ENCODE measurements at places on chromosomes 3 and 15.
A peak's percentile ranks its signal among the peaks of the same experiment; 100 is the strongest.

GRCh38 chr3:17023006-17023664, 138.4 kb downstream of the PLCL2 start:
- DNase-seq = peak; percentile 26

DNA sequence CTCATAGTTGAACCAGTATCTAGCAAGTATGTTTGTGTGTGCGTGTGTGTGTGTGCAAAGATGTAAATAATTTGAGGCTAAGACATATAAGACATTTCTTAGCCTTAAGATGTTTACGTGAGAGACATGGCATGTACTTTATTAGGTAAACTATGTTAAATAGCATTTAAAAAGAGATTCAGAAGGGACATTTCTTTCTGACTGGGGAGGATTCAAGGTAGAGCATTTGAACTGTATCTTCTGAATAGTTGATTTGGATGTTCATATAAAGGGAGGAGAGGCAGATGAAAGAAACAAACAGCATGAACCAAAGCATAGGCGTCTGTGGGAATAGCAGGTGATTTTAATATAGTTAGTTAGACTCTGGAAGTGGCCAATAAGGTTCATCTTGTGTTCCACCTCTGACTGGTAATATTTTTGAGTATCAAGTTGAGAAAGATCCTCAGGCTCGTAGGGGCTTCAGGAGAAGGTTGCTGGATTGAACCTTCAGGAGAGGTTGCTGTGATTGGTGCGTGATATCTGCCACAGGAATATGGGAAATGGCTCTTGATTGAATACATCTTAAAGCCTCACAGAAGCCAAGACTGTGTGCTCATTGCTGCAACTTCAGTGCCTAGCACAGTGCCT, 12.6 kb downstream of the NFKBIZ start:
- no peak for DNase-seq

DNA sequence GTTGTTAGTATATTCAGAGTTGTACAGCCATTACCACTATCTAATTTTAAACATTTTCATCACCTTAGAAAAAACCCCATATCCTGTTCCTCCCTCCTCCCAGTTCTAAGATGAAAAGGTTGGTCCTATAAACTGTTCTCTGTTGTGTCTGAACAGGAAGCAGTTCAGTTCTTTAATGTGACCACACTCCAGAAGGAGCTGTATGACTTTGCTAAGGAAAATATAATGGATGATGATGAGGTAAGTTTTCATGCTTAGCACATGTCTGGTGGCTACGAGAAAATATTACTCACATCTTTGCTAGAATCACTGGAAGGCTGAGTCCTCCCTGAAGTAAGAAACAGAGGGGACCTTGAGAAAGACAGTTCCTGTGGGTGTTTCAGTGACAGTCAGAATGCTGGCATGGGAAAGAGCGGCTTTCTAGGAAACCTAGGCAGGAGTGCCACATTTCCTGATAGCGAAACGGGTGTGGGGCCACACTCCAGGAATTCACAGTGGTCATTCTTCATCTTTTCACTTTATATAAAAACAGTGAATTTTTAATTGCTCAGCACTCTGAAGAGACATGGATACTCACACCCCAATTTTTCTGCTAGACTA, 20.3 kb downstream of the CRTAP start:
- DNase-seq = no peak

DNA sequence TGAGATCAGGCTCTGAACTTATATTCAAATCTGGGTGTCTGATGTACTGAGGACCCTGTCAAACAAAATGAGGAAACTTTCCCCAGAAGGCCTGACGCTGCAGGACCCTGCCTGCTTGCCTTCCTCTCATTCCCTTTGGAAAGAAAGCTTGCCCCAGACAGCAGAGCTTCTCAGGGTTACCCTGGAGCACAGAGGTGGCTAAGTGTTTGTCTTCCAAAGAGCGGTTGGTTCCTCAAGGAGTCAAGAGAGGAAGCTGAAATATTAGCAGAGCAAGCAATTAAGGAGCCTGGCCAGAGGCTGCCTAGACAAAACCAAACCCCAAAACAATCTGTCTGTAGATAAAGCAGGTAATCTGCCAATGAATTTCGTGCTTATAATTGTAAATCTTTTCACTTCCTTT, 175.3 kb downstream of the NR1D2 start:
- no peak for DNase-seq

- no peak for DNase-seq
These were observed 45.3 kb downstream of the BFSP2 start for GRCh38 chr3:133445108-133445507.

GRCh38 chr15:50911621-50912020, 3.1 kb downstream of the AP4E1 start:
- DNase-seq = no peak

DNA sequence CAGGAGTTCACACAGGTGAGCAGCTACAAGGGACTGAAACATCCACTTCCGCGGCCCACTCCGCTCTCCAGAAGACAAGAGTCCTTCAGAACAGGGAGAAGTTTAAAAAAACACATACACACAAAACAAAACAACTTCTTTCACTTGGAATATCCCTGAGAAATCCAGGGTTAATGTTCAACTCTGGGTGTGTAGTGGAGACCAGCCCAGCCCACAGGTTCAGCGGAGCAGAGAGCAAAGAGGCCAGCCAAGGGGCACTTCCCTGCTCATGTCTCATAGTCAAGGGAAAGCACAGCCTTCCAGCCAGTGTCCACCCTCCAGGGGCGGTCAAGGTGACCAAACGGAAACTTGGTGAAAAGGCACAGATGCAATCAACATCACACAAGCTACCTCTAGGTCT, 41.6 kb downstream of the WNT5A start:
- no peak for DNase-seq

DNA sequence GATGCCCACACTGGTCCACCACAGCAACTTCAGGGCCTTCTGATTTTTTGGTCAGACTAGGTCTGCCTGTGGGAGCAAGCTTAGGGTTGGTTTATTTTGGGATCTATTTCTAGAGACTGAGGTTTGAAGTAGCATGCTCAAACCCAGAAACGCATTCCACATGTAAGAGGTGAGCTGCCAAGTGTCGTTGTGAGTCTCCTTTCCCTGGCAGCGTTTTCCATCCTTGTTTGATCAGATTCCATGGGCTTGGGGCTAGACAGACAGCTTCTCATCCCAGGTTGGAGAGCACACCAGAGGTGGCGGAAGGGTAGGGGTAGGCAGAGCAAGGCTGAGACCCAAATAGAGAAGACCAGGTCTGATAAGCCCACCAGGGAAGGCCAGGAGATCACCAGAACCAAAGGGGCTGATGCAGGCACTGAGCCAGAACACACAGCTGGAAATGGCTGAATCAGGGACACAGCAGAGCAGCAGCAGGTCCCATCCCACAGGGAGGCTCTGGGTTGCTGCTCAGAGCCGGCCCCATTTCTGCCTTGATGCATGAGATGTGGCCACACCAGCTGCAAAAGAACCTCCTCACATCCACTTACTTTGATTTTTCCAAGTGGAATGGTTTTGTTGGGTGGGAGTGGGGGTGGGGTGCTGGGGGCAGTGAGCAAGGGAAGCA, 186.8 kb downstream of the THSD4 start:
- DNase-seq = no peak

DNA sequence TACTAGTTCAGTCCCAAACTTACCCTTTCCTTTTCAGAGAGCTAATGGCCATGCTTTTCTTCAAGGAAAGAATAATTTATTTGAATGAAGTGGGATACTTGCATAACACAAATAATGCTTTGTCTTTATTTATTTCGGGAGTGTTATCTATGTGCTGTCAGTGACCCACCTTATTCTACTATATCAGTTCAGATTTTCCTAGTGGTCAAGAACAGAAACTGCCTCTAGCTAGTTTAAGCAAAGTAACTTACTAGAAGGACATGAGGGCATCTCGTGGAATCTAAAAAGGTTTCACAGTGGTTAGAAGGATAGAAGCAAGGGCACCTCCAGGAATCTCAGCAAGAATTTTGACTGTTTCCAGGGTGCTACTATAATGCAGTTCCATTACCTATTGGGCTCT, 3.8 kb upstream of the TIMMDC1 start:
- DNase-seq = no peak

GRCh38 chr3:48644898-48645760, 9.9 kb upstream of the SLC26A6 start:
- no peak for DNase-seq

GRCh38 chr15:73957276-73957675, 31.0 kb downstream of the LOXL1 start:
- no peak for DNase-seq

- DNase-seq = no peak
These were observed 427.5 kb upstream of the ALCAM start for GRCh38 chr3:104939196-104939595.

GRCh38 chr3:114308830-114309229, 15.0 kb downstream of the TIGIT start:
- no peak for DNase-seq

GRCh38 chr15:43748376-43748775, 2.1 kb downstream of the PDIA3 start:
- DNase-seq = no peak

- no peak for DNase-seq
These were observed 5.9 kb upstream of the ACP3 start for GRCh38 chr3:132311316-132311715.

DNA sequence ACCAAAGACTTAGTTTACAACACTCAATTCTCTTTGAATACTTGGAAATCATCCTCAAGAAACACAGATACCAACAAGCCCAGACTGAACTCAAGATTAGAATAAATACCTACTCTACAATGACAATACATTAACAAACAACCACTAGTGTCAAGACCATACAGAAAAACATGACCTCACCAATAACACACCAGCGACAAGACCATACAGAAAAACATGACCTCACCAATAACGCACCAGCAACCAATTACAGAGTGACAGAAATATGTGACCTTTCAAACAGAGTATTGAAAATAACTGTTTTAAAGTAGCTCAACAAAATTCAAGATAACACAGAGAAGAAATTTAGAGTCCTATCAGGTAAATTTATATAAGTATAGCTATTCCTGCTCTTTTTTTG, 876.0 kb downstream of the EPHA3 start:
- no peak for DNase-seq

DNA sequence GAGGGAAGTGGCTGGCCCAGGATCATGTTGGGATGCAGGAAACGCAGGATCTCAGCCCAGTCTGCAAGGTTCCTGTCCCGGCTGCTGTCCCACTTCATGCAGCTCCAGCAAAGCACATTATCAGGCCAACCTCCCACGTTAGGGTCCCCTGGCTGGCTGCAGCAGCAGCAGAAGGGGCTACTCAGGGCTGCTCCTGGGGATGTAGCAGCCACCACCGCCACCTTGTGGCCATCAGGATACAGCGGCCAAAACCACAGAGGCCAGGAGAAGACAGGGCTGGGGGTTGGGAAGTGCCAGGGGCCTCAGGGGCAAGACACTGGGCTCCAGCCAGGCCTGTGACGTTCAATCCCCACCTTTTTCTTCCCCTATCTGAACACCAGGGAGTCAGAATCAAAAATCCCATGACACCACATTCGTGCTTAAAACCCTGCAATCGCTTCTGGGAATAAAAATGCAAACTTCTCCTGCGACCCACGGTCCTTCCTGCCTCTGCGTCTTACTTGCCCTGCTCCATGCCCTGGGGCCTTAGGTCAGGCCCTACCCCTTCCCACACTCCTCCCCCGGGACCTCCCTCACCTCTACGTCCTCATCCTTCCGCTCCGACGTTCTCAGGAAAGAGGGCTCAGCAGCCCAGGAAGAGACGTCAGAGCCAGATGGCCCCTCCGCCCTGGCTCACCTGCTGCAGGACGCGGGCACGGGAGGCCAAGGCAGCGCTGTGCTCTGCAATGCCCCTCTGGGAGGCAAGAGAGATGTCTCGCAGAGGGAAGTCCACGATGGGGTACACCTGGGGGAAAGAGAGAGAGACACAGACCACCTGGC, 21.5 kb downstream of the SSUH2 start:
- DNase-seq = no peak

DNA sequence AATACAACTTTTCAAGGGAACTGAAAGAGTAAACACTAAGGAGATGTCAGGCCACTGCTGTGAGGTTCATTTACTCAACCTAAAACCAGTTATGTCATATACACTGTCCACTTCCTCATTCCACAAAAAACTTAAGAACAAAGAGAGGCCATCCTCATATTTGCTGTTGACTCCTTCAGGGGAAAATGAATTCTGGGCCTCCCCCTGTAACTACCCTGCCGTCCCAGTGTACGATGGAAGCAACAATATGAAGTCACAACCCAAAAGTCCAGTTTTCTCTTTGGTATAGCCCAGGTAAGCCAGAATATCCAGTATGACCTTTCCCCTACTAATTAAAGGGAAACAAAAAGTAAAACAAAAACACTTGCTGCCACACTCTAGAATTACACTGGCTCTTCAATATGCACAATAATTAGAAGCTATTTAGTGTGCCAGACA, 16.2 kb downstream of the CEP152 start:
- DNase-seq = no peak

- no peak for DNase-seq
These were observed 9.1 kb downstream of the ANPEP start for GRCh38 chr15:89805241-89806209.

GRCh38 chr3:179179979-179180759, 32.0 kb downstream of the PIK3CA start:
- DNase-seq = no peak

GRCh38 chr15:98775498-98776230, 127.3 kb downstream of the IGF1R start:
- DNase-seq = no peak

- DNase-seq = no peak
These were observed 123.2 kb downstream of the IGF1R start for GRCh38 chr15:98771541-98771940.

DNA sequence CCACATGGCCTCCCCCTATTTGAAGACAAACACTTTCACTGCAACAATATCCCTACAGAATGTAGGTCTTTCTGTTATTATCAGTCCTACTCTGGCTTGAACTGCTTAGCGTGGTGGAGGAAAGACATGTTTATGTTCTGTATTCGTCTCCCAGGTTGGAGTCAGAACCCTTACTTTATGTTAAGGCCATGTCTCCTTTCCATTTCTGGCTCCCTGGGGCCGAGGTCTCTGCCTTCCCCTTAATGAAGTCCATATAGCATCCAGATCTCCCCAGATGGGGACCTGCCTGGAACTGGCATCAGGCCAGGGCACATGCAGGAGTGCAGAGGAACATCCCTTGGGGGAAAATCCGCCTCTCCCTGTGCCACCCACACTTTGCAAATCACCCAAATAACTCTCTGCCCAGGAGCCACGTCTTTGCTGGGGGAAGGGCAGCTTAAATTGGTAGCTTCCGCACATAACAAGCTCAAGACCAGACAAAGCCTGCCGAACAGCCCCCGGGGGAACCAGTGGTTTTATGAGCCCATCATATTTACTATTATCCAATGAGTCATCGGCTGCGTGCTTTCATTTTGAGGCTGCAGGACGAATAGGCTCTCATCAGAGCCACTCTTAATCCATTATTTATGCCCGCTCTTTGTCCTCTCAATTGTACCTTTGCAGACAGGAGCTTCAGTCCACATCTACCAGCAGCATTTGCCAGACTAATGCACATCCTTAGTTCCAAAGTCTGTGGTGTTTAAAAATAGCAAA, 237.0 kb downstream of the UACA start:
- DNase-seq = no peak

DNA sequence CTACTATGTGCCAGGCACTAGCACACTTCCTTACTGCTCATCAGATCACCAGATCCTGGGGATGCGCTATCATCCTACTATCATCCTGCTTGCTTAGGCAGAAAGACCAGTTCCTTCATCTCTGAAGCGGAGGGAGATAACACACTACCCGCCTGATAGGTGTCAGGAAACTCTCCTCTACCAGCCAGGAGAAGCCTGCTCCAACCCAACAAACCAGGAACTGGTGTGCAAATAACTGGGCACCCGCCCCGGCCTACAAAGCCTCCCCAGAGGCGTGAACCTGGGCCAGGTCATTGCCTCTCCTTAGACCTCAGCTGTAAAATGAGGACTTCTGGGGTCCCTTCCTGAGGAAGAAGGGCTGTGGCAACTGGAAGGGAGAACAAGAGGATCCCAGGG, 61.5 kb downstream of the HOMER2 start:
- no peak for DNase-seq

Measured in stimulated activated effector memory CD8-positive, alpha-beta T cell treated with anti-CD3 and anti-CD28 coated beads, Interleukin-12 subunit alpha, Interleukin-12 subunit beta, amount 100 ng/mL, for 72 hours (primary cell).